ENCODE measurements at places on chromosomes 4 and X.

GRCh38 chrX:103537871-103538387 is 18.6 kb upstream of the RAB40A start:
- DNase-seq = no peak

GRCh38 chr4:66769441-66769840 is 775.9 kb downstream of the CENPC start:
- no peak for DNase-seq

DNA sequence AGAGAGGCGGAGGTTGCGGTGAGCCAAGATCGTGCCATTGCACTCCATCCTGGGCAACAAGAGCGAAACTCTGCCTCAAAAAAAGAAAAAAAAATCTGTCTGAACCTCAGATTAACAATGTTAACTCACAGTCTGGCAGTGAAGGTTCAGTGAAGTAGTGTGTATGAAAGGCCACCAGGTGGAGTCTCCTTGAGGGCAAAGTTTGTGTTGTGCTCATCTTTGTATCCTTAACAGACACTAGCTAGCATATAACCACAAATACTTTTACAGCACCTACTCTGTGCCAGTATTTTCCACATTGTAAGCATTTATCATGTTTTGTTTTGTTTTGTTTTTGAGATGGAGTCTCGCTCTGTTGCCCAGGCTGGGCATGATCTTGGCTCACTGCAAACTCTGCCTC is 46.0 kb upstream of the MGST2 start:
- DNase-seq = no peak

GRCh38 chrX:13983734-13984133 is 46.0 kb downstream of the GEMIN8 start:
- DNase-seq = no peak

Measured in ascending aorta (tissue), 2 donors.